ENCODE measurements at places on chromosomes 13 and 19.

GRCh38 chr19:29431332-29431731 lies 94.5 kb upstream of the VSTM2B start:
- DNase-seq: no peak

- no peak for DNase-seq
Observed at GRCh38 chr13:27117158-27117557, 54.5 kb downstream of the USP12 start.

- no peak for DNase-seq
Observed at GRCh38 chr13:95295026-95295425, 6.2 kb downstream of the ABCC4 start.

DNA sequence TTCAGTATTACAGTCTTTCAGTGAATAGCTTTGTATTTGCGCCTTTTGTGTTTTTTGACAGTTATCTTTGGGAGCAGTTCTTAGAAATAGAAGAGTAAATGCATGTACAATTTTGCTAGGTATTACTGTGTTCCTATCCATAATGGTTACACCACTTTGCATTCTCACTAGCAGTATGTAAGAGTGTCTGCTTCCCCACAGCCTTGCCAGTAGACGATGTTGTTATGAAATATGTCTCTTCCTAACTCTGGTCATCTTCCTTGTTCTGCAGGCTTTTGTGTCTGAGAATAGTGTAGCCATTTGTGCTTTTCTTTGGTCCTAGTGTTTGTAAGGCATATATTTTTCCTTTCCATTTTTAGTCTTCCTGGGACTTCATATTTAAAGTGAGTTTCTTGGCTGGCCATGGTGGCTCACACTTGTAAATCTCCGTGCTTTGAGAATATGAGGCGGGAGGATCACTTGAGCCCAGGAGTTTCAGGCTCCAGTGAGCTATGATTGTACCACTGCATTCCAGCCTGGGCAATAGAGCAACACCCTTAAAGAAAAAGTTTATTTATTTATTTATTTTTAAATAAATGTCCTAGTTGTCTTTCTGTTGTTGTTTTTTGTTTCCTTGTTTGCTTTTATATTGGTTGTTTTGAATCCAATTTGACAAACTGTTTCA lies 140.3 kb downstream of the PDS5B start:
- peak; percentile 76 for DNase-seq

DNA sequence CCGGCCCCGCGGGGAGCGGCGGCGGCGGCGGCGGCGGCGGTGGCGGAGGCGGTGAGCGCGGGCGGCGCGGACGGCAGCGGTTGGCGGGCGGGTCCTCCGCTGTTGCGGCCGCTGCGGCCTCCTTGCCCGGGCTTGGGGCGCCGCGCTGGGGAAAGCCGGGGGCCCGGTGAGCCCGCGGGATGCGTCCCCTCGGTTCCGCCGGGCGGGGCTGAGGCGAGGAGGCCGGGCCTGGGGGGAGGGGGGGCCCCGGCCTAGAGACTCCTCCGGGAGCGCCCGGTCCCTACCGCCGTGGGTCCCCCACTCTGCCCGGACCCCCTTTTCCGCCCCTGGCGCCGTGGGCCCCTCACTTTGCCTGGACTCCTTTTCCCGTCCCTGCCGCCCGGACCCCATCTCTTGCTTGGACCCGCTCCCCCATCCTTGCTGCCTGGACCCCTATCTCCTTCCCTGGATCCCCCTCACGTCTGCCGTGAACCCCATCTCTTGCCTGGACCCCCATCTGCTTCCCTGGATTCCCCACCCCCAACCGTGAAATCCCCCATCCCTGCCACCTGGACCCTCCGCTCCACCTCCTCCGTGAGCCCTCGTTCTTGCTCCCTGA lies 28.6 kb upstream of the NDUFS7 start:
- DNase-seq: no peak

GRCh38 chr13:57991041-57991440 lies 359.5 kb downstream of the PCDH17 start:
- no peak for DNase-seq

- no peak for DNase-seq
Observed at GRCh38 chr13:93183302-93183701, 43.3 kb upstream of the GPC6 start.

GRCh38 chr13:114320065-114320464 lies 5.8 kb downstream of the CHAMP1 start:
- no peak for DNase-seq

DNA sequence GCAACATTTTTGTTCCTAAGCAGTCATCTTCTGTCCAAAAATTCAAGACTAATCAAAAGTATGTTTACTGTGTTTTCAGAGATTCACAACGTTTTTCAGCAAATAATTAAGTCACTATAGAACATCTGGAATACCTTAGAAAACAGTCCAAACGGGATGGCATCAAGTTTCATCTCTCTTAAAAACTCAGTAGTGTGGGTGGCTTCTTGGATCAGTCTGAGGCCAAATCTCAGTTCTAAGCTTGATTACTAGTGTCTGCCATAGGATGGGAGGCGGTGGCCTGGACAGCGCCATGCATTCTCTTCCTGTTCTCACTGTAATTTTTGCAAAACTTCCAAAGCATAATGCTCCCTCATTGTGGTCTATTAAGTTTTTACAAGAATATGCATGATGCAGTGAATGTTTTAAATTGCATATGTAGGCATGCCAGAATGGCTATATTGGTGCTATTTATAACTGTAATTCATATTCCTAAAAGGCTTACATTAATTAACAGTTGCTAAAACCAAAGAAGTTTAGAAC lies 37.1 kb downstream of the ANKRD10 start:
- no peak for DNase-seq

DNA sequence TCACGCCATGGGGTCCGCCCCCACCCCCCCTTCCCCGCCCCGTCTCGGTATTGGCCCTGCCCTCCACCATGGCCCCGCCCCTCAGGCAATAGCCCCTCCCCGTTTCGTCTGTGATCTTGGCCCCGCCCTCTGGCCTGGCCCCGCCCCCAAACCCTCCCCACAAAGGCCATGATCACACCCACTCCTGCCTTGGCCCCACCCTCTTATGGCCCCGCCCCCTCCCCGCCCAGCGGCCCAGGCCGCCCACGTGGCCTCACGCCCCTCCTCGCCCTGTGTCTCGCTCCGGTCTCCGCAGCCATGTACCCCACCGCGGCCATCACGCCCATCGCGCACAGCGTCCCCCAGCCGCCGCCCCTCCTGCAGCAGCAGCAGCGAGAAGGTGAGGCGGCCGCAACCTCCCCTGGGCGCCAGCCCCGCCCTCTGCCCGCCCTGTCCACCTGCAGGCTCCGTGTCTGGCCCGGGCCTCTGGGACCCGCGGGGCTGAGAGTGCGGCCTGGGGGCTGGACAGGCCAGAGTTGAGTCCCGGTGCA lies 61.3 kb downstream of the CELF5 start:
- DNase-seq: no peak

- DNase-seq: no peak
Observed at GRCh38 chr13:63112799-63113395, 1697.2 kb upstream of the PCDH20 start.

Data from AML-193 (cell line).